ENCODE measurements at places on chromosomes 12 and 14.

DNA sequence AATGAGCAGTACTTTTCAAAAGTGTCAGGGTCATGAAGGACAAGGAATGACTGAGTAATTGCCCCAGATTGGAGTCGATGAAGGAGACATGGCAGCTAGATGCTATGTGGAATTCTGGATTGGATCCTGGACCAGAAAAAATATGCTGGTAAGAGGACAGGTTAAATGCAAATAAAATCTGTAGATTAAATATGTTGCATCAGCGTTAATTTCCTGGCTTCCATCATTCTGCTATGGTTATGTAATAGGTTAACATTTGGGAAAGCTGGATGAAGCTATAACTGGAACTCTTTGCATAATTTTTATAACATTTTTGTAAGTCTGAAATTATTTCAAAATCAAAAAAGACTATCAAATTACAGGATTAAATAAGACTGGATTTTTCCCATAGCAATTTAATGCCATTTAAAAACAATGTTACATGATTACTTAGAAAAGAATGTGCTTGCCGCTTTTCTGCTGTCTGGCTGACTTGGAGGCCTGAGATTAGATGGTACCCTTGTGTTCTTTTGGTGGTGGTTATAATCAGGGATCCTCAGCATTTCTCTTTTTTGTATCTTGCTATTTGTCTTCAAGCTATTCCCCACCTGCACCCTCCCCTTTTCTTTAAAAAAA, 65.1 kb downstream of the FBXW8 start:
- DNase-seq, result peak; percentile 63

DNA sequence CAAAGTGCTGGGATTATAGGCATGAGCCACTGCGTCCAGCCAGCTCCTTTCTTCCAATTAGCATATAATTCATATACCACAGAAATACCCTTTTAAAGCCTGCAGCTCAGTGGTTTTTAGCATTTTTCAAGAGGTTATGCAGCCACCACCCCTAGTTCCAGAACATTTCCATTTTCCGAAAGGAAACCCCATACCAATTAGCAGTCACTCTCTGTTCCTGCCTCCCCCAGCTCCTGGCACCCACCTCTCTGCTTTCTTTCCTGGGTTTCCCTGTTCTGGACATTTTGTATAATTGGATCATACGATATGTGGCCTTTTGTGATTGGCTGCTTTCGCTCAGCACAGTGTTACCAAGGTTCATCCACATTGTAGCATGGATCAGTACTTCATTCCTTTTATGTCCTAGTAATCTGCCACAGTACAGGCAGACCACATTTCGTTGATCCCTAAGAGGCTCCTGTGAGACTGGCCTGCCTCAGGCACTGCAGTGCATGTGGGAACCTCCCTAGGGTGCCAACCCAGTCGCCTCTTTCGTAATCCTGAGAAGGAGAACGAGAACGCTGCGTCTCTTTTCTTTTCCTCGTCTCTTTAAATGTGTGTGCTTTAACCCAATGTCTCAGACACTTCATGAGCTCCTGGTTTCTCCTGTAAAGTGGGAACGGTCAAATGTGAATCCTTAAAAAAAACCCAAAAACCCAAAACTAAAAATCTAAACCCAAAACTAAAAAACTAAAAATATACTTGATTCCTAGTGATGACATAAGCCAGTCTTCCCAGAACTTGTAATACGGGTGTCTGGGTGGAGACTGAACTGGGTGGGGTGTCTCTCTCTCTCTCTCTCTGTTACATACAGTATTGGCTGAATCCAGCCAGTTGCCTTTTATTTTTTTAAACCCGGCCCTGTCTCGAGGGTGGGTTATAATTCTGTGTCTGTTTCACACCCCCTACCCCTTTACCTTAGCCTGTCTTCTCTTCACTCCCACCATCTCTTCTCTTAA, 14.7 kb downstream of the AACS start:
- peak; percentile 34 for DNase-seq

- peak; percentile 74 for DNase-seq
Observed at GRCh38 chr12:132597333-132598316, 12.8 kb downstream of the LRCOL1 start.

DNA sequence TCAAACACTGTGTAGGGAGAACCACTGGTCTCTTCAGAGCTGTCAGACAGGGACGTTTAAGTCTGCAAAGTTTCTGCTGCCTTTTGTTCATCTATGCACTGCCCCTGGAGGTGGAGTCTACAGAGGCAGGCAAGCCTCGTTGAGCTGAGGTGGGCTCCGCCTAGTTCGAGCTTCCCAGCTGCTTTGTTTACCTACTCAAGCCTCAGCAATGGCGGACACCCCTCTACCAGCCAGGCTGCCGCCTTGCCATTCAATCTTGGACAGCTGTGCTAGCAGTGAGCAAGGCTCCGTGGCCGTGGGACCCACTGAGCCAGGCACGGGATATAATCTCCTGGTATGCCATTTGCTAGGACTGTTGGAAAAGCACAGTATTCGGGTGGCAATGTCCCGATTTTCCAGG, 24.6 kb upstream of the YBX3 start:
- no peak for DNase-seq

DNA sequence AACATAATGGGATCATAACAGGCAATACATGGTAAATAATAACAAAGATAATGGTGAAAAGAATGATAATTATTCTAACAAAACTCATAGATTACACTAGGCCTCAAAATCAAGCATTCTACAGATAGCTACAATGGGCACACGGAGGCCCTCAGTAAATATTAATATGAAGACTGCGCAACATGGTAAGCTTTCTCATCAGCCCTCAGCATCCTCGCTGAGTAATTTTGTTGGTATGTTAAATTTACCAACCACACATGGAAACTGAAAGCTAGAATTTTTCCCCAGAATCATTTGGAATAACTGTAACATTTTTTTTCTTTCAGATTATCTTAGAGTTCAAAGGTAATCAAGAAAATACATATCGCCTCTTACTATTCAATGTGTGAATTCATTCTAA, 74.2 kb upstream of the PYGL start:
- DNase-seq, result peak; percentile 42

DNA sequence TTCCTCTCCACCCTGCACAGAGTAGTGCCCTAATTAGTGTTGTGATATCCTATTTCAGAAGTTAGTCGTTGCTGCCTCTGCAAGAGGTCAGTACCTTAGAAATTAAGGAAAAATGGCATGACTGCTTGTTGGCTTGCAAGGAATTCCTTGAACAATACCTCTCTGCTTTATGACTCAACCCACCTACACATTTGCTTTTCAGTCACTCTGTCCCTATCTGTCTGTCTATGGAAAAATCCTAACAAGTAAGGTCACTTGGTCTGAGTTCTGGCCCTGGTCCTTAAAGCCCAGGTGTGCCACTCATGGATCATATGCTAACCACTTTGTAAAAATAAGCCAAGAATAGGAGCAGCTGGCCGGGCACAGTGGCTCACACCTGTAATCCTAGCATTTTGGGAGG, 116.4 kb upstream of the ATF1 start:
- peak; percentile 51 for DNase-seq

- no peak for DNase-seq
Observed at GRCh38 chr12:15323480-15323879, 1.2 kb downstream of the PTPRO start.

- DNase-seq, result no peak
Observed at GRCh38 chr14:69960296-69960695, 81.1 kb downstream of the SMOC1 start.

GRCh38 chr12:102851246-102851645, 65.8 kb downstream of the PAH start:
- DNase-seq, result no peak

- peak; percentile 54 for DNase-seq
Observed at GRCh38 chr12:998020-998874, 7.2 kb downstream of the ERC1 start.

GRCh38 chr14:51593397-51593796, 58.3 kb upstream of the FRMD6 start:
- no peak for DNase-seq

DNA sequence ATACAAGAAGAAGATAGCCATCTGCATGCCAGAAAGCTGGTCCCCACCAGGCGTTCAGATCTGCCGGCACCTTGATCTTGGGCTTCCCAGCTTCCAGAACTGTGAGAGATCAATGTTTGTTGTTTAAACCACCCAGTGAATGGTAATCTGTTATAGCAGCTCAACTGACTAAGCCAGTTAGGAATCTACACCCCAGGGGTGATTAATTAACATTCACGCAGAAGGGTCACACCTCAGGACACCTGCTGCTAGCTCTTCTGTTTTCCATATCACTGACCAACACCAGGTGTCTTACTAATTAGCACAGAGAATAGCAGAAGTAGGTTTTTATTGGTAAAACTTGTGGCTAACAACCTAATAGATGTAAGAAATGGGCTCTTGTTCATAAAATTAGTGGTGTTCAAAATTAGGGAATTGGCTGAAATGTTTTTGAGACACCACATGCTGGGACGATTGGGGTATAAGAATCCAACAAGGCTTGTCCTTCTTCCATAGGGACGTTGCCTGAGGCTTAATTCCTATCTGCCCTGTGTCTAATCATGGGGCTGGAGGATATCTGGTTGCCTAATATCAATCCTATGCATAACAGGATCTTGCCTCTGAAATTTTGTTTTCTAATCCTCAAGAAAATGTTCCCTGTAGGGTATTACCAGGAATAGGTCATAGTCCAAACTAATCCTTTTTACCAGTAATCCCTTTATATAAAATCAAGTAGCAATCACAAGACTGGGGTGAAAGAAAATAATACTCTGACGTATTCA, 42.0 kb upstream of the CHST11 start:
- no peak for DNase-seq

GRCh38 chr14:61512026-61512834, 183.1 kb upstream of the HIF1A start:
- DNase-seq, result peak; percentile 92

- no peak for DNase-seq
Observed at GRCh38 chr14:90554341-90554740, 157.5 kb downstream of the CALM1 start.

GRCh38 chr14:85236296-85236695, 293.6 kb upstream of the FLRT2 start:
- DNase-seq, result no peak

DNA sequence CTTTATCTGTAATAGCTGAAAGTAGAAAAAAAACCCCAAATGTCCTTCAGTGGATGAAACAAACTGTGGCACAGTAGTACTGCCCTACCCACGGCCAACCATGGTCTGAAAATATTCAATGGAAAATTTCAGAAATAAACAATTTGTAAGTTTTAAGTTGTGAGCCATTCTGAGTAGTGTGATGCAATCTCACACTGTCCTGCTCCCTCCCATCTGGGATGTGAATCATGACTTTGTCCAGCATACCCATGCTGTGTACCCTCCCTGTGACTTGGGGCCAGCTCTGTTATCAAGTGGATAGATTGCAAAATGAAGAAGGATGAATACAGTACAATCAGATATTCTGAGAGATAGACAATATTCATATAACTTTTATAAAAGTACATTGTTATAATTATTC, 106.2 kb downstream of the SMOC1 start:
- DNase-seq, result peak; percentile 88

GRCh38 chr12:49578471-49579112, 10.7 kb upstream of the MCRS1 start:
- no peak for DNase-seq

GRCh38 chr12:55001198-55001868, 16.8 kb upstream of the TESPA1 start:
- DNase-seq, result no peak

GRCh38 chr12:120115692-120116440, 687 bp downstream of the RAB35 start:
- DNase-seq, result no peak

DNA sequence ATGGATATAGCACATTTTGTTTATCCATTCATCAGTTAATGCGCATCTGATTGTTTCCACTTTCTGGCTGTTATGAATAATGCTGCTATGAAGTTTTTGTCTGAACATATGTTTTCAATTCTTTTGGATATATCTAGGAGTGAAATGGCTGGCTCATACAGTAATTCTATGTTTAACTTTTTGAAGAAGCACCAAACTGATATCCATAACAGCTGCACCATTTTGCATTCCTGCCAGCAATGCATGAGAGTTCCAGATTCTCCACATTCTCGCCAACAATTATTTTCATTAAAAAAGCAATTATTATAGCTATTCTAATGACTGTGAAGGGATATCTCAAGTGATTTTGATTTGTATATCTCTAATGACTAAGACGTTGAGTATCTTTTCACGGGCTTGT, 89.9 kb upstream of the PPP4R3A start:
- no peak for DNase-seq

DNA sequence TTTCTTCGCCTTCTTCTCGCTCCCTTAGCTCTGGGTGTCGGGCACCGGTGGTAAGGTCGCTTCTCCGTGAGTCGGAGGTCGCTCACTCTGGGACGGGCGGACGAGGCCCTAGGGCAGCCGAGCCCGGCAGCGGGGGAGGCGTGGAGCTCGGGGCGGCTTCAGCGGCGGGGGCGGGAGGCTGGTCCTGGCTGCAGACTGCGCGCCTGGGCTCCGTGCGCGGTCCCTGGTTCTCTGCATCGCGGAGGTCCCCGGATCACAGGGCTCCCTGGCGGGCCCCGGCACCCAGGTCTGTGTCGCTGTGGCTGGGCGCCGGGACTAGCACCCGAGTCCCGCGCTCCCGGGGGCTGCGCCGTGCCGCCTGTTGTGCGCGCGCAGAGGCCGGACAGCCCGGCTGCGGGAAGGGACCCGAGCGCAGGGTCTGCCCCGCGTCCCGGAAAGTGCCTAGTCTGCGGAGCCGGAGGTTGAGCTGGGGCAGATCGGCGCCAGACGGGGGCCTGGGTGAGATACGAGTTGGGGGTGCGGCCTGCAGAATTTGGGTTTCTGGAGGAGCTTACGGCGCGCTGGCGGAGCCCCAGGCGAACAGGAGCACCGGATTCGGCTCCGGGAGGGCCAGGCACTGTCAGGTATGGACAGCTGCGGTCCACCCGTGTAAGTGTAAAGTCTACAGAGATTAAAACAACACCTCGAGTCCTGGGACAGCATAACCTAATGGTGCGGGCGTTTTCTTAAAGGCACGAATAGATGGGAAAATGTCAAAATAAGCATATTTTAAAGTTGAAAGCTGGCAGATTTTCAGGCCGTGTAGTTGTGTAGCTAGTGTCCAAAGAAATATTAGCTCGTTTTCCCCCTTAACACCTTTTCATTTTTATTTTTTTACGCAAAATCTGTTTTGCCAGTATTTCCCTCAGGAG, 713 bp downstream of the FRMD6 start:
- no peak for DNase-seq

DNA sequence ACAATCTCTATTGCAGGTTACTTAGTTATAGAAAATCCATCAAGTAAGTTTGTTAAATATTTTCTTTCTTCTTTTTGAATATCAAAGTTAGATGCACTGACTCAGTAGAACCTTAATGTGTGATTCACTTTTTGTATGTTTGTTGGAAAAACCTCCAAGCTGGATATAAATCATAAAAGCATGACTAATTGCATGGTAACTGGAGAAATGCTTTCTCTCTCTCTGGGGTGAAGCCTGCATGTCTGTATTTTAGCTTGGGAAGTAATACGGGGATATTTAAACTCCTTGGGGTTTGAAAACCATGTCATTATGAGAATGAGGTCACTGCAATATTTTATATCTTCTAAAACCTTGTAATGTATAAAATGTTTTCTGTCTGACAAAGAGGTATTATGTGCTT, 58.6 kb upstream of the MYF6 start:
- DNase-seq, result peak; percentile 89

- DNase-seq, result no peak
Observed at GRCh38 chr12:2453761-2454090, 341.0 kb upstream of the FKBP4 start.

GRCh38 chr12:28191051-28192048, 1.1 kb downstream of the CCDC91 start:
- DNase-seq, result peak; percentile 47

GRCh38 chr12:89436062-89436461, 83.8 kb upstream of the DUSP6 start:
- DNase-seq, result no peak

GRCh38 chr12:107404981-107405380, 280.6 kb upstream of the PWP1 start:
- DNase-seq, result peak; percentile 64

All from iris pigment epithelial cell (primary cell).